ENCODE measurements at places on chromosomes 4 and X.
A peak's percentile ranks its signal among the peaks of the same experiment; 100 is the strongest.

- peak; percentile 64 for DNase-seq
These were observed 422.1 kb downstream of the BCOR start for GRCh38 chrX:39675619-39676018.

DNA sequence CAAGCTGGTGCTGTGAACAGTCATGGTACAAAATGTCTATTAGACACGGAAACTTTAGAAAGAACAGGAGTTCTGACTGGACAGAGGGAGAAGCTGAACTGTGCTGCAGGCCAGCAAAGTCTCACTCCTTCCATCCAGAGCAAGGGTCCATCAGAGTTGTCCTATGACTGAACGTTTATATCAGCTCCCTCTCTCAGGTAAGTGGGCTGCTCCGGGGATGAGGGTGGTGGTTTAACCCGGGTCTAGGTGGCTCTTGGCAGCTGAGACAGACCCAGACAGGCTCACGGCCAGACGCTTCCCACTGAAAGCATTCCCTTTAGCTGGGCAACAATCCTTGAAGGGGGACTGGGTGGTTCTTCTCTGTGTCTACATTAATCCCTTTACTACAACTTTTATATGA lies 385.0 kb upstream of the SMIM31 start:
- no peak for DNase-seq

GRCh38 chrX:9647431-9647830 lies 118.2 kb downstream of the GPR143 start:
- no peak for DNase-seq

DNA sequence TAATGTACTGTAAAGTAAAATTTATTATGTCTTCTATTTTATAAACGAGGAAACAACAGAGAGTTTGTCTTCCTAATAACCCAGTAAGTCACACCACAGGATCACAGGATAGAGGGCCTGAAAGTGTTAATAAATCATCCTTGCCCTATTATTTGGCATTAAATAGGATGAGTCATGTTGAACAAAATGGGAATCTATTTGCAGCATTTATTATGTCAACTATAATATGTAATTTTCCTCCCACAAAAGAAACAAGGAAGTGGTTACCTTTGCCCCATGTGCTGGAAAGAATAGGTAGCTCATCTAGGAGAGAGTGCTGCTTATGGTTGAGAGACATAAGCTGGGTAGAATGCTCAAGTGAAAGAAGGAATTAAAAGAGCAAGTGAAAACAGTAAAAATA lies 237.6 kb upstream of the NDST3 start:
- DNase-seq: no peak

- no peak for DNase-seq
These were observed 252.3 kb downstream of the PDHA2 start for GRCh38 chr4:96092151-96092705.

- DNase-seq: peak; percentile 30
These were observed 292.0 kb downstream of the CCSER1 start for GRCh38 chr4:90419124-90419711.

DNA sequence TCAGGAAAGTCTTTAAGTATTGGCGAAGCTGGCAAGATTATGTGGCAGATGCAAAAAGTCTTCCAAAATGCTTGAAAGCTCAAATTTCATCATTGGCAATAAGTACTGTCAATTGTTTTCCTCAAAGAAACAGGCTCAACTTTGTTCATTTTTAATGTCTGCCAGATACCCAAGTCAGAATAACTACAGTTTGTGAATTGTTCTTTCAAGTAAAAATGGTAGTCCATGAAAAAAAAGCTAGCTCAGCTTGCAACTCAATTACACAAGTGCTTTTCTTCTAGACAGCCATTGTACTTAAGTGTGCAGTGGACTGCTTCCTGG lies 70.5 kb downstream of the AFF1 start:
- DNase-seq: no peak

- DNase-seq: no peak
These were observed 217.1 kb upstream of the STS start for GRCh38 chrX:6930307-6930849.

DNA sequence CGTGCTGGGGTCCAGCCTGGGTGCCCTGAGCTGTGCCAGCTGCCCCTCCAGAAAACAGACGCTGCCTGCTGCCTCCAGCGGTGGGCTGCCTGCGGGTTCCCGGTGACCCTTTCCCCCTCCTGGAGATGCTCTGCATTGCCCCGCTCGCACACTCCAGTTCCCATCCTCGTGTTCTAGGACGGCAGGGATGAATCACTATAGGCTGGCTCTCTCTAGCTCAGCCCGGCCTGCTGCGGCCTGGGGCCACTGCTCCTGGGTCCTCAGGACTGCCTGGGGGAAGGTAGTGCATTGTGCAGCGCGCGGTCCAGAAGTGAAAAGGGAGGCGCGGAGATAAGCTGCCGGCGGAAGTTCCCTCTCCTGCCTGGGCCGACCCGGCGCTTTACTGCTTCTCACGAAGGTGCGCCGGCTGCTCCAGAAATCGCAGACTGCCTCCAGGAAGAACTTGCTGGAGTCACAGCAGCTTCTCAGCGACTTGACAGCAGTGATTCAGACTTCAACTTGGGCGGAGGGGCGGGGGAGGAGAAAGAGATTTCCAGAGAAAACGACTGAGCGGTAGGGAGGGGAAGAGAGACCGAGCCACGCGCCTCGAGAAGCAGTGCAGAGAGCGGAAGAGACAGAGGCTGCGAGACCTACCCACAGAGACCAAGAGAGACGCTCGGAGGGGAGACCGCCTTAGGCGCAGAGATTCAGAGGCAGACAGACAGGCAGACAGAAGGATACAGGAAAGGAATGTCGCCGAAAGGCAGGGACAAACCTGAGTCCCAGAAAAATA lies 6.7 kb upstream of the MSX1 start:
- peak; percentile 87 for DNase-seq

DNA sequence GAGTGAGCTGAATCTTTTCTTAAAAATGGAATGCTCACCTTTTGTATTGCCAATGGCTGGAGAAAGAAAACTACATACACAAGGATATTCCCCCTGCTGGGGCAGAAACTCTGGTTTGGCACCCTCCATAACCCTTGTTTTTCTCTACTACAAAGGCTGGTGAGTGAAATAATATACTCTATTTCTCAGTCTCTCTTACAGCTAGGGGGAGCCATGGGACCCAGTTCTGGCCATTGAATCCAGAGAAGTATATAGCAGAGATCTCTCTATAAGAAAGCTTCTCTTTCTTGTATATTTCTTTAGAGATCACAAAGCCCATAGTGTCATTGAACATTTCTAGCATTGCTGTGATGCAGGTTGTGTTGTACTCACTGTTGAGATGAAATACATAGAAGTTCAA lies 49.8 kb downstream of the SMPX start:
- DNase-seq: no peak

GRCh38 chrX:148995661-148996060 lies 495.2 kb downstream of the AFF2 start:
- no peak for DNase-seq

- no peak for DNase-seq
These were observed 67.8 kb upstream of the ANXA3 start for GRCh38 chr4:78483811-78484210.

DNA sequence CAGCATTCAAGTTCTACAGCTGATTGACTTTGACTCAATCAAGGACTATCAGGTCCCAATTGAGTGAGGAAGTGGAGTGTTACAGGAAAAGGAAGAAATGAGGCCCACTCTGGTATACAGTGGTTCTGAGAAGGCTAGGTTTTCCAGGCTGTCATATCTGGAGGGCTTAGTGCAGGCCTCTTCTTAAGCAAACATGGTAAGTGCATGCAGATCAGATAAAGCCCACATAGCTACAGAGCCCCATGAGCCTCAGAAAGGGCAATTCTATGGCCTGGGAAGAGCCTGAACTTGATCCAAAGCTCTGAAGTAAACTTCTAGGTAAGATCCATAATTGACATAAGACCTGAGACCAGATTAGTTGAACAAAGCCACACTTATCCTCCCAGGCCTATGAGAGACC lies 29.0 kb upstream of the MAOA start:
- DNase-seq: no peak

DNA sequence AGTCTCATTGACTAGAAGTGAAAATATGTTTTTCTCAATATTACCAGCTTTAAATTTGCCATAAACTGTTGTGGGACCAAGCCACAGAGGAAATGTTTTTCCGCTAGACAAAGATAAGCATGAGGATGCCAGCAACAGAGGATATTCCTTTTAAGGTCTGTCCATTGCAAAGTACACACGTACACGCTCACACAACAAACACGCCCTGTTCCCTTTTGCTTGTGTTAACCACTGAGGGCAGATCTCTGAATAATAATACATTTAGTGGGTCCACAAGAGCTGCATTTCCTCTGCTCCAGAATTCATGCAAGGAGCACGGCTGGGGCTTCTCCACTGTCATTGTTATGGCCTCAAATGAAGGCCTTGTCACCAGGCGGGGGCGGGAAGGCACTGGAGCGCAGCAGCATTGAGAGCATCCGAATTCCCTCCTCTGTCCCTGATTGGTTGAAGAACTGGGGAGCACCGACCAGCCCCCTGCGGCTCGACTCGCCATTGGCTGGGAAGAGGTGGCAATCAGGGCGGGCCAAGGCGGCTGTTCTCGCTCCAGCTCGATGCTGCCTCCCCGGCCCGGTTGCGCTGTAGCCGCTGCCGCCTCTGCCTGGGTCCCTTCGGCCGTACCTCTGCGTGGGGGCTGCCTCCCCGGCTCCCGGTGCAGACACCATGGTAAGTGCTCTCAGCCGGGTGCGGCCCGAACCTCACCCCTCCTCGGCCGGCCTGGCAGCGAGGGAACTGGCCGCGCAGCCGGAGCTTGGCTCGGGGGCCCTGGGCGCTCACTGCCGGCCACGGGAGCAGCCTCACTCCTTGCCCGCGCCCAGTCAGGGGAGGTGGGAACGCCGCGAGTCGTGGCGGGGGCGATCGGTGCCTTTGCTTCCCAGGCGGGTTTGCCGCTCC lies at the start of gene GUCY1B1:
Gene GUCY1B1 (plus strand): TSS at position 541 of the 891 bp plus-strand sequence. CDS start 120 bp downstream, at position 661.
- peak; percentile 96 for DNase-seq

DNA sequence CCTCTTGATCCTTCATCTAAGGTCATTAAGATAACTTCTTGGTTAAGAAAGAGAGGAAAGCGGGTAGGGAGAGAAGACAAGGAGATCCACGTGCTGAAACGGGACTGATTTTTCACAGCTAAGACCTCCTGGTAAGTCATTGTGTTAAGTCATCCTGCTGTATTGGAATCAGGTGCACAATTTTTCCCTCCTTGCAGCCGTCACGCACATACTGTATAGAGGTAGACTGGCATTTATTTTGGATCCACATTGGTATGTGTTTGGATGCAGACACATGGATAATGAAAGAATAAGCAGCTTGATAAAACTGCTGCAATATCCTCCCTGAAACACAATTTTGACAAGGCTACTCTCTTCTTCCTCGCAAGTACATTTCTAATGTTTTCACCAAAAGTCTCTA lies 60.1 kb upstream of the NAP1L5 start:
- no peak for DNase-seq

DNA sequence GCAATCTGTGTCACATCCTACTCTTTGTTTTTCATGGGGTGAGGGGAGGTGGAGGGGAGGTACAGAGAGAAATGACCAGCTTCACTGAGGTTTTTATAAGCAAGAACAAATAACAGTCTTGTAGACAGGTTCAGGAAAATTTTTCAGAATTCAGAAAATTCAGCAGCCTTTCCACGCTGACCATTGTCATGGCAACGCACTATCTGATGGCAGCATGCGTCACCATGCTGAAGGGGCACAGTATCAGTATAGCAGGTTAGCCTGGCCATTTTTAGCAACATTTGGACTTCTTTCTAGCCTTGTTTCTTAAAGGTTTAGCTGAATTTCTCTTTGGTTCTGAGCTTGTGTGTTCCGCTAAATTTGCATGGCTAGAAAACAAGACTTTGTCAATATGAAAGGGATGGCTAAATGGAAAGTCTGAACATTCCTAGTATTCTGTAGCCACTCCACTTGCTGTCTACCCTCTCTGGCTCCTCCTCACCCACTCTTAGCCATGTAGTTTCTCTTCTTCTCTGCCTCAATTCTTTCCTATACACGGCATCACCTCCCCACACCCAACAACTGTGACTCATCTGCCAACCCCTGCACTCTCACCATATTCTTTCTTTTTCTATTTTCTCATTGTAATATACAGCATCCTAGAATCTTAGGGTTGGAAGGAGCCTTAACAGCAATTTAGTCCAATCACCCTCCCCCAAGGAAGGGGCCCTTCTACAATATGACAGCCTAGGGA lies 42.7 kb upstream of the CITED1 start:
- no peak for DNase-seq

DNA sequence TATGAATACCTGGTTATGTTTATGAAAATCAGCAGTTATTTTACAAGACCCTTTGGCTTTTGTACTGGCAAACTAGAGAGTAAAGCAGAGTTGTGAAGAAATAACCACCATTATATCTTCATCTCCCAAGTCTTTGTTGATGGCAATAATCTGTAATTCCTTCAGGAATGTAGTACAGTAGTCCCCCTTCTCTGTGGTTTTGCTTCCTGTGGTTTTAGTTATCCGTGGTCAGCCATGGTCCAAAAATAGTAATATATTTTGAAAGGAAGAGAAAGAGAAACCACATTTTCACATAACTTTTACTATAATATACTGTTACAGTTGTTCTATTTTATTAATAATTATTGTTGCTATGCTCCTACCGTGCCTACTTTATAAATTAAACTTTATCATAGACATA lies 27.8 kb downstream of the BANK1 start:
- DNase-seq: peak; percentile 81

GRCh38 chrX:10636337-10636736 lies 16.0 kb upstream of the MID1 start:
- peak; percentile 62 for DNase-seq

DNA sequence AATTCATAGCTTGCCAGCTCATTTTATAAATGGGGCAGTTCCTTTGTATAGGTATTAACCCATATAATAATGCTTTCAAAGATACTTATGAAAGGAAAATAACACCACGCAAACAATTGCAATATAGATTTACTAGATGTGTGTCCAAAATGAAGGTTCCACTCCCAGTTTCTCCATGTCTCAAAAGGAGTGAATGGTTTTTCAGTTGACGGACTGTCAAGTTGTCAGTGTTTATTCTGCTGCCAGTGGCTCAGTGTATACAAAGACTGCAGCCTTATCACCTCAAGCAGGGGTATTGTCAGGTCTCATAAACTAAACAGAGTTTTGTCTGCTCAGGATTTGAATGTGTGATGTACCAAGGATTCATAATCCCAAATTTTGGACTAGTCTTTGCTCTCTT lies 585.3 kb upstream of the ATOH1 start:
- no peak for DNase-seq

DNA sequence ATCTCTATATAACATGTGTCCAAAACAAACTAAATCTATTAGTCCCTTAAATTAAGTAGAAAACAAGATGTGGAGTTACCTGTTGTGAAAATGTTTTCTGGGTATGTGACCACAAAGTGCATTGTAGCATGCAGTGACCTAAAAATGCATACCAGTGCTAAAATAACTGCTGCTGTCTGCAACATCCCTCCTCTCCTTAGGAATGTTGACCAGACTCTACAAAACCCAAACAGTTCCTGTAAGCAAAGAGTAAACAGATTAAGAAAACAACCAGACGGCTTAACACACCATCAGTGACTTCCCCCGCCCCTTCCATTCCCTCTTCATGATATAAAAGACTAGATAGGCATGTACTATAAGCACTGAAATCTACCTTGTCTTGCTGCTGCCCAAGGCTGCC lies 15.8 kb upstream of the RAB33B start:
- DNase-seq: no peak

- no peak for DNase-seq
These were observed 123.7 kb downstream of the SPRY1 start for GRCh38 chr4:123520325-123520724.

- no peak for DNase-seq
These were observed 146.4 kb downstream of the FHIP1A start for GRCh38 chr4:151555151-151555945.

All from fibroblast of skin of right biceps (primary cell).